HT-29 (cell line): ENCODE measurements at places on chromosomes 5 and 9.

- DNase-seq: peak; percentile 45
These were observed 5.6 kb downstream of the MAMDC2 start for GRCh38 chr9:70049236-70049635.

DNA sequence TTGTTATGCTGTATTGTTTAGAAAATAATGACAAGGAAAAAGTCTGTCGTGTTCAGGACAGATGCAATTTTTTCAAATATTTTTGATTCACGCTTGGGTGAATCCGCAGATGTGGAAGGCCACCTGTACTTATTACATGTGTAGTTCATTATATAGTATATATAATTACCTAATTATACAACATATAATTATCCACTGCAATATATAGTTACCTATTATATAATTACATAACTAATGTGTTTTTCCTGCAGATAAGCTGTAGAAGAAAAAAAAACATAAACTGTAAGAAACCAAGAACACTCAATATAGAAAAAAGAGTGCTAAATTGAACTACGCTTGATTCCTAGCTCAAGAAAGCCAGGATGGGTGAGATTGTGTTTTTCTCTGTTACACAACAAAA lies 93.6 kb upstream of the RANBP3L start:
- no peak for DNase-seq

DNA sequence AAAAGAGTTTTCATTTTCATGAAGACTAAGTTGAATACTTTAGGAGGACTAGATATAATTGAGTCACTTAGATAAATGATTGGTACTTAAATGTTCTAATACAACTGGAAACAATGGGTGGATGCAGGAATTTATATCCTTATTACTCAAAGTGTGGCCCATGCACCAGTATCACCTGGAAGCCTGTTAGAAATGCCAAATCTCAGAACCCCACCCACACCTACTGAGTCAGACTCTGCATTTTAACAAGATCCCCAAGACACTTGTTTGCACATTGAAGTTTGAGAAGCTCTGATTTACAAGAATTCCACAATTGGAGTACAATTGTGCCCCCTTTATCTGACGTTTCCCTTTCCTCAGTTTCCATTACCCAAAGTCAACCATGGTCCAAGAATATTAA lies 239.0 kb downstream of the AUH start:
- DNase-seq: no peak

GRCh38 chr5:115423541-115423940 lies 121.0 kb downstream of the FEM1C start:
- peak; percentile 48 for DNase-seq

DNA sequence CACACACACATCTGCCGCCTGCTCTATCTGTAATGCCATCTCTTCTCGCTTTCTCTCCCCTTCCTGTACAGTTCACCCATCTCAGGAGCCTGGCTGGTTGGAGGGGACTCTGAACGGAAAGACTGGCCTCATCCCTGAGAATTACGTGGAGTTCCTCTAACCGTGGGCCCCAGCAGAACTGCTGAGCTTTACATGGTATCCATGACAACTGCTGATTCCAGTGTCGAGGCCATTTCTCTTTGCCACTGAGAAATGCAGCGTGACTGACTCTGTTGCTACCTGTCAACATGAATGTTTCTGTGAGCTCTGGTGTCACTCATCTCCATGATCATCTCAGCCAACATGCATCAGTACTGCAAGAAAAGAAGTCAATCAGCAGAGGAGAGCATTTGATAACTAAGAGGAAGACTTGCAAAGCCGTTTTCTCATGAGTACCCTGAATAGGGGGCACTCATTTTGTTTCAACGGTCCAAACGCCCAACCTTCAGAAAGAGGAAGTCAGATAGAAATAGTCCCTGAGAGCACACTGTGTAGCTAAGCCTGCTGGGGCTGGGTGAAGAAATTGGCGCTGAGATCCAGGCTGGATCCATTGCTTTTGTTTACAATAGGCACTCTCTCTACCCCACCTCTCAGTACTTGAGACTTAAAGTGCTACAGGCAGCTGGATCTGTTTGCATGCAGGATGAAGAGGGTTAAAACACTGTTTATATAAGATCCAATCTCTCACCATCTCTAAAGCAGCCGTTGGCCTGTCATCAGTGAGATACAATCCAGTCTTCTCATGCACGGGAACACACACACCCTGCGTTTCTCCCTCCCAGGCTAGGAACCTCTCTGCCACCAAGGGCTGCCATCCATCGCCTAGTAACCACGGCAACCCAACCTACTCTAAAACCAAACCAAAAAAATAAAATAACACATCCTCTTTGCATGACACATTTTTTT lies 180.9 kb downstream of the NR3C1 start:
- DNase-seq: no peak

- peak; percentile 4 for DNase-seq
These were observed 178.5 kb upstream of the SLC24A2 start for GRCh38 chr9:19967216-19967887.

- DNase-seq: no peak
These were observed 498.5 kb upstream of the TYRP1 start for GRCh38 chr9:12194731-12195130.
